ENCODE measurements at places on chromosomes 5 and 9.

GRCh38 chr9:93033531-93033930, 25.0 kb upstream of the SUSD3 start:
- DNase-seq: no peak

DNA sequence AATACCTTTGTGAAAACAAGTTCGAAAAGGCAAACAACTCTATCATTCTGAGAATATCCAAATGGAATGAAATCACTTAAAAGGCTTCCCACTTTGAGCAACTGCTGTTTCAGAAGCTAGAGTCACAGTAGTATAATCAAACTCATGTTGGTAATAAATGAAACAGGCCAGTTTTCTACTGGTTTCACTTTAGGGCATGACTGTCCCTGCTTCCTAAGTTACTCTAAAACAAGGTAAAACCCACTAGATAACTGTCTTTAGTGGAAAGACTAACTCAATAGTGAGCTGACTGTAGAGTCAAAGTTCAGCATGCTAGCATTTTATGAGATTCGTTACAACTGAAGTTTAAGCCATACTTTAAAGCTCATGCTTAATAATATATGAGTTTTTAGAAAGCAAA, 6.0 kb downstream of the CDC26 start:
- no peak for DNase-seq

GRCh38 chr5:142098931-142099330, 9.6 kb upstream of the NDFIP1 start:
- no peak for DNase-seq

DNA sequence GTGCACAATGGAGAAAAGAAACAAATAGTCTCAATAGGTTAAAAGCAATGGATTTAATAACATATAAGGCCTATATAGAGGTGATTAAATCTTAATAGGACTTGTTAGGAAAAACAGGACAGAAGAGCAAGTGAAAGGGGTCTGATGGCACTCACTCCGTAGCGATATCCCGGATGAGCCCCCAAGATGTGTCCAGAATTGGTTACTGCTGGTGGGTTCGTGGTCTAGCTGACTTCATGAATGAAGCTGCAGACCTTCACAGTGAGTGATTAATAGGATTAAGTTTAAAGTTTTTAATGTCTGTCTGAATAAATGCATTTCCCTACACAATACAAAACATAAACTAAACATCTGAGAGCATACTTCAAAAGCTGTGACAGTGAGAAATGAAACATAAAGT, 110.4 kb upstream of the FAM174A start:
- DNase-seq: no peak

DNA sequence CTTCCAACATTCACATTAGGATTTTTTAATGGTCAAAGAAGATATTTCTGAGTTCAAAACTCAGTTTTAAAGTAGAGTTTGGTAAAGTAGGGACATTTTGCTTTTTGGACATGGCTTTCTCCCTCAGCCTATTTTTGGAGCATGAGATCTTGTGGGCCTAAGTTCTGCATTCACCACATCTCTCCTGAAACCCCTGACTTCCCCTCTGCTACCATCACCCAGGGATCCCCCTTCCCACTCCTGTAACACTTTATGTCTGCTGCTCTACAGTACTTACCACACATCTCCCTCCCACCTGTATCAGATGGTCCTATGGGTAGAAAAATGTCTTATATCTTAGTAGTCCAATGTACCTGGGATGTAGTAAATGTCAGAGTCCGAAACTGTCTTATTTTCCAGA, 48.2 kb upstream of the JAK2 start:
- no peak for DNase-seq

- DNase-seq: no peak
Observed at GRCh38 chr5:180647465-180647864, 1.9 kb downstream of the FLT4 start.

- DNase-seq: no peak
Observed at GRCh38 chr5:21689587-21689986, 1163.6 kb downstream of the CDH12 start.

DNA sequence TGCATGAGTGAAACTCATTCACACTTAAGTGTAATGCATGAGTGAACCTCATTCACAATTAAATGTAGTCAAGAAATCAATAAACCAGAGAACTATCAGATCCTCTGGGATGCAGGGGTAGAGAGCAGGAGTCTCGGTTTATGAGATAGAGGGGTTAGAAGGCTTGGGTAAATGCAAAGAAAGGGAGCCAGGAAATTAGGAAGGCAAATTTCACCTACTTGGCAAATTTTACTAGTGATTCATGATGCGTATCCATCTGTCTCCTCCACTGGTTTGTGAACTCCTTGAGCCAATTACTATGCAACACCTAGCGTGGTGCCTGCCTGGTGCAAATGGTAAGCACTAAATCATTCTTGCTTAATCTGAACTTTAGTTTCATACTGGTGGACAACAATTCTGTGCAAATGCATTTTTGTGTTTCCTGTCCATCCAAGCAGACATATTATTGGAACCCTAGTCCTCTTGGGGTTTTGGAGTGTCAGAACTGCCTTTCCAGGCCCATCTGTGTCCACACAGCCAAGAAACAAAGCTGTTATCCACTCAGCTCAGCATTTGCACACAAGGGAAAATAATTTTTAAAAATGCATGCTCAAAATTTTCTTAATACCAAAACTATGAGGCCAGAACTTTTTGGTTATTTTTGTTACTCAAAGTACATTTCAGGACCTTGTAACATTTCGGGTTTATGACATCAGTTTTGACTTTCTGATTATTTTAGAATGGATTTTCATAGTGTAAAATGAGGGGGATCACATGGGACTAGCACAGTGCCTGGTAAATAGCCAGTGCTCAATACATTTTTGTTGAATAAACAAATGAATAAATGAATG, 5.2 kb downstream of the HAPLN1 start:
- no peak for DNase-seq

DNA sequence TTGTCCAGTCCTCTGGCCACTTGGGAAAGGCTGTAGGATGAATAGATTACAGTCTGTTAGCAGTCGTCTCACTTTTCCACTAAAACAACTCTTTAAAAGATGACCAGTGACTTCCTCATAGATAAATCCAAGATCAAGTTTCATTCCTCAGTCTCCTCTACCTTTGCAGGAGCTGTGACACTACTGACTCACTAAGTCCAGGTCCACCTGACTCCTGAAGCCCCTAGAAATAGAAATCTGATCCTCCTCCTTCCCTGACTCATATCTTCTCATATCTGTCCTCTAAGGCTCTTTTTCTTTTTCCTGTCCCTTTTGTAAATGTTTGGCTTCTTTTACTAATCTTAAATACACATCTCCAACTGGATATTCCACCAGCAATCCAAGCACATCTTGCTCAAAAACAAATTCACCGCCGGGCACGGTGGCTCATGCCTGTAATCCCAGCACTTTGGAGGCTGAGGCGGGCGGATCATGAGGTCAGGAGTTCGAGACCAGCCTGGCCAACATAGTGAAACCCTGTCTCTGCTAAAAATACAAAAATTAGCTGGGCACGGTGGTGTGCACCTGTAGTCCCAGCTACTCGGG, 2.6 kb downstream of the CCDC125 start:
- DNase-seq: no peak

DNA sequence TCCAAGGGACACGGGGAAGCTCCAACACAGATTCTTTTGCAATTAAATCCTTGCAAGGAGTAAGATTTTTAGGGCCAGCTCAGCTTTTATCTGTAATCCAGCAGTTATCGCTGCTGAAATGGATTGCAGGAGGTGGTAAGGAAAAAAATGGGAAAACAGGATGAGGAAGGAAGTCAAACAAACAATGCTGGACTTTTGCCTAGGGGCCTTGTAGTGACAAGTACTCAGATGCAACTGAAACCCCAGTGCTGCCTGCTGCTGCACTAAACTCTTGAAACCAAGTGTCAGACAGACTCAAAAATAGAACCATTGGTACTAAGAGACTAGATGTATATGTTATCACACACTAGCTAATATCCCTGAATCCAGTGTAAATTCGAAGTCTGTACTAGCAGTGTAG, 309.2 kb downstream of the CTNND2 start:
- no peak for DNase-seq

DNA sequence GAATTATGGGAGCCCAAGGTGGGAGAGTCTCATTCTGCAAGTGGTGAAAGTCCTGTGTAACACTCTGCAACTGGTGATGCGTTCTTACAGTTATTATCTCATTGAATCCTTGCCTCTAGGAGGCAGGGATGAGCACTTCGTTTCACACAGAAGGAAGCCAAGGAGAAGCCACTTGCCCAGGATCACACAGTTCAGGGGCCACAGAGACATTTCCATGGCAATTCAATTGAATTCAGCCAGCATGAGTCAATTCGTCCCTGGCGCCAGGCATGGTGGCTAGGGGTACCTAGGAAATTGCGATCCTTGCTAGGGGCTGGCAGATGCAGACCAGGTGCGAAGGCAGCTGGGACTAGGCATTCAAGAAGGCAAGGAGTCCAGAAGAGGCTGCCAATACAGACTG, 26.2 kb downstream of the LHX2 start:
- no peak for DNase-seq

DNA sequence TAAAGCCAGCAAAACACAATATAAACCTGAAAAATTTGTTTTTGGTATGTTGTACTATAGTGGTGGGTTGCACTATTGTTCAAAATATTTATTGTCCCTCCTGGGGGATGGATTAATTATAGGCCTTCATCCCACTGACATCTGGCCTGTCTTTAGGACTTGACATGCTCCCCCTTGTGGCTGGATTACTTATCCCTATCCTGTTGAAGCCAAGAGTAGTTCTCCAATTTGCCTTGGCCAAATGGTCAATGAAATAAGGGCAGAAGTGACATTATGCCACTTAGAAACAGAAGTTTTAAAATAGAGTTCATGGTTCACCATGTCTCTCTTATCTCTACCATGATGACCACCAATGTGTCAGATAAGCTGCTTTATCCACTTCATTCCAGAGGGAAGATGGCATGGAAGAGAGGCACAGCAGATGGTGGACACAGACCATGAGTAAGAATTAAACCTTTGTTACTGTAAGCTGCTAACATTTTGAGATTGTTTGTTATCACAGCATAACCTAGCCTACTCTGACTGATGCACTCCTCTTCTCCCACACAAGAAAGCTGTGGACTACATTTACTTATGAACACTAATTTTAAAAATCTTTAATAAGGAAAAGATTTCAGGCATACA, 29.2 kb upstream of the ARHGEF28 start:
- no peak for DNase-seq

DNA sequence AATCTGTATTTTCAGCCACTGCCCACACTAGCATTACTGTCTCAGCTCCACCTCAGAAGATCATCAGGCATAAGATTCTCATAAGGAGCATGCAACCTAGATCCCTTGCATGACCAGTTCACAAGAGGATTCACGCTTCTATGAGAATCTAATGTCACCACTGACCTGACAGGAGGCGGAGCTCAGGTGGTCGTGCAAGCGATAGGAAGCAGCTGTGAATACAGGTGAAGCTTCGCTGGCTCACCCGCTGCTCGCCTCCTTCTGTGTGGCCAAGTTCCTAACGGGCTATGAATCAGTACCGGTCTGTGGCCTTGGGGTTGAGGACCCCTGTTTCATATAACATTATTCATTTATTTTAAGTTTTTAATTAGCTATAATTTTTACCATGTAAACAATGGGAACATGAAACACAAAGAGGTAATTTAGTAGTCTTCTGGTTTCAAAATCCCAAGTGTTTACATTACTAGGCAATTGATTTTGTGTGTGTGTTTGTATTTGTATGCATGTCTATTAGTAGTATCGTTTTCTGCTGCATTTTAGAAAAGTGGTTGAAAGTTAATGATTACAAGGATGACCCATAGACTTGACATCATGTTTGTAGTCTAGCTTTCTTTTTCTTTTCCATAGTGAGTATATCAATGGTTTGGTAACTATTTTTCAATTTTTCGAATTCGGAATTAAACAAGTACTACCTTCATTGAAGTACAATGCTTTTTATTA, 159.4 kb downstream of the TENT4A start:
- no peak for DNase-seq

- DNase-seq: no peak
Observed at GRCh38 chr5:111494355-111494999, 17.9 kb downstream of the STARD4 start.

DNA sequence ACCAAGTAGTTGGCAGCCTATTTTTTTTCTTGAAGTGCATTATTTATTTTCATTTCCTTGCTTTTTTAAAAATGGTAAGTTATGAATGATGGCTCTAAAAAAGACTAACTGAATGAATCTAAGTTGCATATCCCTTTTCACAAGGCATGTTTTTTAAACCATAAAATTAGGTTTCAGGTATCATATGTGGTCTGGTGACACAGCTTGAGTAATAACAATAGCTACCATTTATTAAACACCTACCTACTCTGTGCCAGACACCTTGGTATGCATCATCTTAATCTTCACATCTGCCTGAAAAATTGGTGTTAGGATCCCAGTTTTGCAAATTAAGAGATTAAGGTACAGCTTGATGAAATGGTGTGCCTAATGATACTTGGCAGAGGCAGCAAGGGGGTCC, 4.3 kb upstream of the GABBR2 start:
- no peak for DNase-seq

GRCh38 chr9:119272500-119273211, 96.6 kb downstream of the BRINP1 start:
- DNase-seq: no peak

DNA sequence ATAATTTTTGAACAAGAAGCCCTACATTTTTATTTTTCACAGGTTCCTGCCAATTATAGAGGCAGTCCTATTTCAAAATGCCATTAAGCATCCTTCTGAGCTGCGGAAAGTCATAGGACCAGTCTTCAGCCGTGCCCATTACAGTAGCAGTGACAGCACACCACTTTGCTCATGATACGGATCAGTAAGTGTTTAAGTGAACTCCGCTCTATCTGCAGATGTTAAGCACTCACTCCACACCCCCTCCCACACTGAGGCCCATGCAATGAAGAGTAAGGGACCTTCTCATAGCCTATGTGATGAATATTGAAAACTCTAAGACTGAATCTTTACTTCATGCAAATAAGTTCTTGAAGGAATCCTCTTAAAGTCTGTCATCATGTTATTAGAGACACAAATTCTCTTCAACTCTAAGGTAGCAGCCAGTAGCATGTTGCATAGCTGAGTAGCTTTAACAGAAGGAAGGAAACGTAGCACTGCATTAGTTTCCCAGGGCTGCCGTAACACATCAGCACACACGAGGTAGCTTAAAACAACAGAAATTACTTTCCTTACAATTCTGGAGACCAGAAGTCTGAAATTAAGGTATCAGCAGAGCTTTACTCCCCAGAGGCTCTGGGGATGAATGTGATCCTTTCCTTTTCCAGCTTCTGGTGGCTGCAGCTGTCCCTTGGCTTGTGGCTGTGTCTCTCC, 20.3 kb upstream of the TAF11L2 start:
- DNase-seq: no peak

- no peak for DNase-seq
Observed at GRCh38 chr9:133558191-133559126, 24.0 kb downstream of the ADAMTSL2 start.
